ENCODE measurements at places on chromosomes 7 and 10.

GRCh38 chr10:132644527-132645246 lies 107.1 kb downstream of the INPP5A start:
- DNase-seq: no peak

GRCh38 chr10:31927884-31928548 lies 615 bp downstream of the ARHGAP12 start:
- peak; percentile 46 for DNase-seq

- no peak for DNase-seq
These were observed 836 bp downstream of the ENO4 start for GRCh38 chr10:116850058-116850611.

- DNase-seq: no peak
These were observed 50.2 kb upstream of the CDK1 start for GRCh38 chr10:60728056-60728455.

DNA sequence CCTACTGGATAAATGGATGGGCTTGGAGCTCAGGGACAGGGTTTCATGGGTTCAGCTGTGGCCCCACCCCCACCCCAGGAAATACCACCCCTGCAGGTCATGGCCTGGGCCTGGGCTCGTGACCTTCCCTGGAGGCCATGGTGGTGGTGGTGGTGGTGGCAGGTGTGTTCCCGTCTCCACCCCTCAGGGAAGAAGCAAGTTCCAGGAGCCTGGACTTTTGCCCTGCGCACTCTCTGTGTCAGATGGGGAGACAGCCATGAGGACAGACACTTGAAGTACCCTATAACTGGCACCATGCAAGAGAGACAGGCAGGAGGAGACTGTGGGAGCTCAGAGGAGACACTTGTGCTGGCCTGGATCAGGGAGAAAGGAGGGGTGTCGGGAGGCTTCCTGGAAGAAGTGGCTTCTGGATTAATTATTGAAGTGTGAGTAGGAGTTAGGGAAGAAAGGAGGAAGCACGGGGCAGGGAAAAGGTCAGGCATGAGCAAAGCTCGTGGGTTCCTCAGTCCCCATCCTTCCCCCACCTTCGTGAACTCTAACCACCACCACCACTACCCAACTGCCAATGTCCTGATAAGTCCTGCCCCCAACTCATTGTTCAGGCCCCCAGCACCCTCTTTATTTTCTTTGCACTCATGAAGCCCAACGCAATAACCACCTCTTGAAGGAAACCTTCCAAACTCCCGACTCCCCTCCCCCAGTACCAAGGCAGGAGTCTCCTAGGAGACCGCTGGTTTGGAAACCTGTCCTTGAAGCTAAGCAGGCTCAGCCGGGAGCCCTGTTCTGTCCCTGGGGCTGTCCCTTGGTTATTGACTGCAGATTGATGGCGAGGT lies 8.9 kb downstream of the SH2B2 start:
- DNase-seq: no peak

DNA sequence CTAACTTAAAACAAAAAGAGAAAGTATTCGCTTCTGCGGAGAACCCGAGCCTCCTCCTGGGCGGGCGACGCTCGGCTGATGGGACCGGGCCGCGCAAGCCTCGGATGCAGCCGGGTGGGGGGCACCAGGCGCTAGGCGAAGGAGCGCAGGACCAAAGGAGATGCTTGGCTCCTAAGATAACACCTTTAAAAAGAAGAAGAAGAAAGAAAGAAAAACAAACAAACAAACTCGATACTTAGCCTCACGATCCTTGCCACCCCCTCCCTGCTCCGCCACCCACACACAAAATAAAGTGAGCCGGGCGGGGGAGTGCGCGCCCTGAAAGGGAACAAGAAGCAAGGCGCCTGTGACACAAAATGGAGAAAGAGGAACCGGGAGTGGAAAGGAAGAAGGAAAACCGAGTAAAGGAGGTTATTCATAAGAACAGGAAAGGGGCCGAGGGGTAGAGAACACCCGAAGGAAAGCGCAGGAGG lies 34.0 kb upstream of the EBLN1 start:
- peak; percentile 68 for DNase-seq

- no peak for DNase-seq
These were observed 57.9 kb downstream of the ELFN1 start for GRCh38 chr7:1727812-1728570.

DNA sequence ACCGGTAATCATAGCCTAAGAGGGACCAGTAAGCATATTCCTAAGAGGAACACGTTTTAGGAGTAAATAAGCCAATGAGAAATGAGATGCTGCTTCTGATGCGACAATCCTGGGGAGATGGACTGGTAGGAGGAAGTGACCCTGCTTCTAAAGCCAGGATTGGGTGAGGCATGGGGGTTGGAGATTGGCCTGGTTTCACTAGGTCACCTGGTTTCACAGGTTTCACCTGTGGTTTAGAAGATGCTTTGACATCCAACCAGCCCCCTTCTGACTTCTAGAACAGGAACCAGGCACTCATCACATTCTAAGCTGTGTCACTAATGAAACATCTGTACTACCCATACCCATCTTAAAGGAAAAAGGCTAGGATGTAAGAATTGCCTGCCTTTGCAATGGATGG lies 53.0 kb upstream of the BAMBI start:
- no peak for DNase-seq

DNA sequence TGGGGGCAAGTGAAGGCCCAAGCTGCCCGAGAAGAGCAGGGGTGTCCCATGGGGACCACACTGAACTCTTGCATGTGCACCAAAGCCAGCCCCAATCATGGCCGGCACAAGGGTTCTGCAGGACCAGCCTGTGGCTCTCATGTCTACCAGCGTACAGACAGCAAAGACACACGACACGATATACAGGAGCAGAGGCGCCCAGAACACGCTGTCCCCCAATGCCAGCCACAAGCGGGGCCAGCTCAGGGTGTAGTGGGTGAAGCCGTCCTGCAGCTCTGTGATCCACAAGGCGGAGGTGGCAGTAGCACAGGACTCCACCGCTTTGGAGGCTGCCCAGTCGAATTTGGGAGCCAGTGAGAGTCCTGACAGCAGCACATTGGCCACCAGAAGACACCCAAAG lies 108.9 kb upstream of the PDSS1 start:
- DNase-seq: no peak

DNA sequence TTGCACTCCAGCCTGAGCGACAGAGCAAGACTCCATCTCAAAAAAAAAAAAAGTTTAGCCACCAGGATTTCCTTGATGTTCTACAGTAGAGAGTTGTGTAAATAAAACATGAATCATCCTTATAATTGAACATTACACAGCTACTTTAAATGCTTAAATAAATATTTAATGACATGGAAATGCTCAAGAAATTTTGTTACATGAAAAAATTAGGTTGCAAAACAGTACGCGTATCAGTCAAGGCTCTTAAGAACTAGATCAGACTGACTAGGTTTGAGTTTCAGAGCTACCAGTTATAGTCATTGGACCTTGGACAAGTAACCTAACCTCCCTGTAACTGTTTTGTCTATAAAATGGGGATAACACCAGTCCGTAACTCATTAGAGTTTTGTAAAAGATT lies 38.7 kb upstream of the GSAP start:
- DNase-seq: no peak

DNA sequence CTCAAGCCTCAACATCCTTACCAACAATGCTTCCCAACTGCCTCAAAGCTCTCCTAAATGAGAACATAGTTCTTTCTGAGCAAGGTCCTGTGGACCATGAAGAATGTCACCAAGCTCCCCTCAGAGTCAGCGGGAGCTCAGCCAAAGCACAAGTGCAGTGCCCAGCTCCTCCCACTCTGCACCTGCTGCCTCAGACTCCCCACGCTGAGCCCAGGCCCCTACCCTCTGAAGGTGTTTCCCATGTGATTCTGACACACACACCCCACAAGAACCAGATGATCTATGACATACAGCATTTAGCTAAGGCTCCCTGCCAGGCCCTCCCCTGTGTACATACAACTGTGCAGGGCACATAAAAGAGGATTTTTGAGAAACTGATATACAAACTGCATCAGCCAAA lies 19.2 kb downstream of the ERCC6 start:
- DNase-seq: no peak

DNA sequence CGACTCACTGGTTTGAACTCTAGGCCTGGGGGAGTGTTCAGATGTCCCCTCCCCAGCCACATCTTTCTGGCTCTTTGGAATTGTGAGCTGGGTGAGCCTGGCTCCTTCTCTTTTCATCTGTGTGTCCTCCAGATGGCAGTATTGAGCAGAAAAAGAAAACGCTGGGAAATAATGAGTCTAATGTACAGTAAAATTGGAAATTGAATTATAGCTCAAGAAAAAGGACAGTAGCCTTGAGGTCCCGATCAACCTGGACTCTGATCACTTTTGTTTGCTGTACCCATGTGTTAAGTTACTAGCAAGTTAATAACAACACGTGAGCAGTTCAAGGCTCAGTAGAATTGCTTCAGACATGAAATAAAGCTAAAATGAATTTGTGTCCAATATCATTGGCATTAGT lies 77.9 kb downstream of the SNX10 start:
- no peak for DNase-seq

DNA sequence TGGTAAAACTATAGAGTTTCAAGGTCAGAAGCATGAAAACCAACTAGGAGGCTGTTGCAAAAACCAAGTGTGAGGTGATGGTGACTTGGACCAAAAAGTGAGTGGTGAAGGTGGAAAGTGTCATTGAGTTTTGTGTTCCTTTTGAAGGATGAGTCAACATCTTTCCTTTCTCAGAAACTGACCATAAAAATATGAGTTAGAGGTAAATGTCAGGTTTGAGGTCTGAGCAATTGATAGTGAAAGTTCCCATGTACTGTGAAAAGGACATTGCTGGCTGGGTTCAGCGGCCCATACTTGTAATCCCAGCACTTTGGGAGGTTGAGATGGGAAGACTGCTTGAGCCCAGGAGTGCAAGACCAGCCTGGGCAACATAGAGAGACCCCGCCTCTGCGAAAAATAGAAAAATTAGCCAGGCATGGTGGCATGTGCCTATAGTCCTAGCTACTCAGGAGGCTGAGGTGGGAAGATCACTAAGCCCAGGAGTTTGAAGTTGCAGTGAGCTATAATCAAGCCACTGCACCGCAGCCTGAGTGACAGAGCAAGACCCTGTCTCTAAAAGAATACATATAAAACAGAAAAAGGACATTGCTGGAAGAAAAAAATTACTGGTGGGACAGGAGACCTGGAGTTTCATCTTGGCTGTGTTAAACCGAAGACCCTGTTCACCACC lies 89.3 kb upstream of the ARID5B start:
- DNase-seq: no peak

DNA sequence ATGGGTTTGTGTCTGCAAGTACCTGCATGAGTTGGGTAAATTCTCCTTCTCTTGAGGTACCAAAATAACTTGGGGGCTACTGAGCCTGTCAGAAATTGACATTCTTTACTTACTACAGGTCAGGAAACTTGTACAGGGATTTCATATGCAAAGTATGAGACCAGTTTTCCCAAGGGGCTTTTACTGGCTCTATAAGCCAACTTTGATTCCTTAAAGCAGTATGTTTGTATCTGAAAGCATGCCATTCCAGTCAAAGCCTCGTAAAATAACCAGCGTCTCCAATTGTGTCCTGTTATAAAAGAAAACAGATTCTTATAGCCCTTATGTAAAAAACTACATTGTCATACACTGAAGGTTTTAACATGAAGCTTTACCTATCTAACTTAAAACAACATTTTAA lies 90.2 kb downstream of the ZNF467 start:
- DNase-seq: no peak

- no peak for DNase-seq
These were observed 97.2 kb upstream of the PODXL start for GRCh38 chr7:131653418-131654248.

GRCh38 chr10:68871105-68871711 lies 29.9 kb upstream of the DDX50 start:
- no peak for DNase-seq

- no peak for DNase-seq
These were observed 83.5 kb downstream of the SEMA3D start for GRCh38 chr7:85103357-85103756.

DNA sequence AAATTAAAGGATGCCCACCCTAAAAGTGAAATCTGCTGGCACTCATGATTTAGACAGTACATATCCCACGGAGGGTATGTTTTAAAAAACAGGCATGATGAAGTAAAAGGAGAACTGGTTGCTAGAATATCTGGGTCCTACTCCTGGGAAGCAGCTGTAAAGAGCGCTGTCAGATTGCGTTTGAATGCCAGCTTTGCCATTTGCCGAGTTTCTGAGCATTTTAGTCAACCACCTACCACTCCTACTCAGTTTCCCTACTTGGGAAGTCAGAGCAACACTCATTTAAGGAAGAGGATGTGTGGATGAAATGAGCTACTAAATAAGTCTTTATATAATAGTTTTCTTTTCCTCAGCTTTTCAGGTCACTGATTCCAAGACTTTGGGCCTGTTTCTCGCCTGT lies 1.1 kb upstream of the UMAD1 start:
- DNase-seq: no peak

DNA sequence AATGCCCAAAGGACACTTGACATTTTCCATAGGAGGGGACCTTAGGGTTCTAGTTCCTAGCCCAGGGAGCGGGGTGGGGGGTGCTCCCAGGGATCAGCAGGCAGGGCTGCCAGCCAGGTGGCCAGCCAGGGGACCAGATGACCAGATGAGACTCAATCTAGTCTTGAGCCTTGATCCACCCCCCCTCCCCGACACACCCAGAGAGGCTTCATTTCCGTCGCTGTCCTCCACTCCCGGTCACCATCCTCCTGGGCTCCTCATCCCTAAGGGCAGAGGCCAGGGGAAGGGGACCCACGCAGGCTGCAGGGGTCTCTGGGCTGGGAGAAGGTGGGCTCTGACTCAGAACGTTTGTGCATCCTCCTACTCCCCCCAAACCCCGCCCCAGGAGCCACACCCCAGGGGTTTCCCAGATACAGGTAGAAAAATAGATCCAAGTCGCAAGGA lies 1.0 kb downstream of the STX1A start:
- DNase-seq: peak; percentile 39

DNA sequence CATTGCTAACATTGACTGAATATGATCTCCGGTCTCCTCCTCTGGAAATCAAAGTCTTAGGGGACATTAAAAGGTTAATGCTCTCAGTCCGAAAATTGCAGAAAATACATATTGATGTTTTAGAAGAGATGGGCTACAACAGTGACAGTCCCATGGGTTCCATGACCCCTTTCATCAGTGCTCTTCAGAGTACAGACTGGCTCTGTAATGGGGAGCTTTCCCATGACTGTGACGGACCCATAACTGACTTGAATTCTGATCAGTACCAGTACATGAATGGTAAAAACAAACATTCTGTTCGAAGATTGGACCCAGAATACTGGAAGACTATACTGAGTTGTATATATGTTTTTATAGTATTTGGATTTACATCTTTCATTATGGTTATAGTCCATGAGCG lies 39.2 kb downstream of the SAMD8 start:
- no peak for DNase-seq

DNA sequence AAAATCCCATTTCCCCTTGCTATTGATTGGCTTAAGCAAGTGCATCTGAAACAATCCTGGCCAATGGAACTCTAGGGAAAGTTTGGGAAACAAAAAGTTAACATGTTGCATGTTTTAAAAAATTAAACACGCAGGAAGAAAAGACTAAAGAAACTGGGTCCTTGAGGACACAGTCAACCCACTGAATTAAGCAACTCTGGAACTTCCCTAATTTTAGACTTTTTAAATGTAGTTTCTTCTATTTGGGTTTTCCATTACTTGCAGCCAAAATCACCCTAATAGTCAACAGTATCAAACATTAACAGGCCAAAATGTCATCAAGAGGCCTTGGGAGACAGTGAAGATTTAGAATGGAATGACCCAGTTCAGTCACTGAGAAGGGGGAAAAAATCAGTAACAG lies 40.6 kb downstream of the OSBPL3 start:
- no peak for DNase-seq

Data from stimulated activated CD4-positive, alpha-beta T cell treated with anti-CD3 and anti-CD28 coated beads, Interleukin-4, amount 100 ng/mL, for 1 hour (primary cell).